Activated T-helper 1 cell treated with anti-CD3 and anti-CD28 coated beads, Interleukin-12 subunit alpha, Interleukin-12 subunit beta, Interleukin-2, Interleukin-4 antibody, amounts not matched to agents 30 ng/mL and 10 ng/mL and 1 ng/mL, durations not matched to agents 14 hours and 24 hours and 36 hours (primary cell): ENCODE measurements at places on chromosomes 7 and 10. TPM values are rescaled to one million over a fixed set of nuclear protein-coding genes. Genes with fewer than 3 reads are reported as not detected.
A peak's percentile ranks its signal among the peaks of the same experiment; 100 is the strongest.

GRCh38 chr7:26096136-26096535 lies 55.9 kb upstream of the NFE2L3 start:
- no peak for DNase-seq

GRCh38 chr10:116674901-116675423 lies 54.2 kb downstream of the PNLIPRP2 start:
- no peak for DNase-seq

- DNase-seq, result no peak
Observed at GRCh38 chr7:33054261-33054964, 8.2 kb downstream of the NT5C3A start.

DNA sequence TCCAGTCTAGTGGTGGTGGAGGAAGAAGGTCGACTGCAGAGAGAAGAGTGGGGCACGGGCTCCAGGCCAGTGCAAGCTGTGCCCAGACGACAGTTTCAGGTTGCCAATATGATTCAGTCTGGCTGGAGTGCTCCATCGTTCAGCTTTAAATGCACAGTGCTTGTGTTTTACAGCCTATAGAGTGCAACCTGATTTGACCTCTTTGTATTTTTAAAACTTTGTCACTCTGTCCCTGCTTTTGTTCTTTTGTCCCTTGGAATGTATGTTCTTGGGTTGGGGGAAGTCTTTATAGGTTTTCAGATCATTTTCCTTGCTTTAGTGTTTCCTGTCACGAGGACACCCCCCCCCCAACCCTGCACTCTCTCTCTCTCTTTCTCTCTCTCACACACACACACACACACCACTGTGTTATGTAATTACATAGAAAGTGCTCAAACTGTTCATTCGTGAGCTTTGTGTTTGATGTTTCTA lies 198.0 kb downstream of the CAMK1D start:
- DNase-seq, result no peak

DNA sequence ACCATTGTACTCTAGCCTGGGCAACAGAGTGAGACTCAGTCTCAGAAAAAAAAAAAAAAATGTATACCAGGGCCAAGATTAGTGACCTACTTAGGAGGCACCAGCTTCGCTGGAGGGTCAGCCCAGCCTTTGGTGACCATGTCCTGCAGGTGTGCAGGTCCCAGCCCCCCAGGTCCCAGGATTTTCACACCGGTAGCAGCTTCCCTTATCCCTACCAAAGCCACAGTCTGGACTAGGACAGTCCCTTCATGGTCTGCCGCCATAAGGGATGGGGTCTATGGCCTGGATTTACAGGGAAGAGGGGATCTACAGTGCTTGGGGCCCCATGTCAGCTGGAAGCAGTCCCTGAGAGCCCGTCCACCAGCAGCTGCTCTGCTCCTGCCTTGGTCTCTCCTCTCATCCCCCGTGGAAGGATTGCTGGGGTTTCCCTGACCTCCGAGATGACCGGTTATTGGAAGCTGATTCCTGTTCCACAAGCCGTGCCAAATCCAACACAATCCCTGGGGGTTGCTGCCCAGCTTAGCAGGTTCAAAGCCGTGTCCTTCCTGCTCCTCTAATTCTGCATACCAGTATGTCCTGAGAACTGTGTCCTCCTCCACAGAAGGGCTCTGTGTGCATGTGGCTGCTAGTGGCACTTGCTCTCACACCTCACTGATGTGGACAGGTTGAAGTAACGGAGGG lies 11.0 kb upstream of the NDUFB2 start:
- no peak for DNase-seq

- DNase-seq, result peak; percentile 53
Observed at GRCh38 chr10:75187961-75188426, 22.6 kb upstream of the VDAC2 start.

GRCh38 chr10:34339816-34340553 lies 475.1 kb downstream of the PARD3 start:
- no peak for DNase-seq

DNA sequence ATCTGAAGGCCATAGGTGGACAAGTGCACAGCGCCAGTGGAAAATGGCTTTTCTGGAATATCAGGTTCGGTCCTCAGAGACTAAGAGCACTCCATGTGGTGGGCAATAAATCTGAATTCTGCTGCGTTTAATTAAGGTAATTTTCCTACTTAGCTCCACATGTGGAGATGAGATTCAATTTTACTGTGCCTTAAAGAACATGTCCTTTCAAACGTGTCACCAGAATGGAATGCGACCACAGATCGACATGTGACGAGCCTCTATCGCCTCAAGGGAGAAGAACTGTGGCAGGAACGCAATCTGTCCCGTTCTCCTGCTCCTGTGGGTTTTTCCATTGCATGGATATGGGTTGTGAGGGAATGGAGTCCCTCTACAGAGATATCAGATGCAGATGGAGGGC lies 205.3 kb upstream of the ZNF32 start:
- no peak for DNase-seq

GRCh38 chr10:80136134-80136571 lies 3.6 kb downstream of the PLAC9 start:
- no peak for DNase-seq

DNA sequence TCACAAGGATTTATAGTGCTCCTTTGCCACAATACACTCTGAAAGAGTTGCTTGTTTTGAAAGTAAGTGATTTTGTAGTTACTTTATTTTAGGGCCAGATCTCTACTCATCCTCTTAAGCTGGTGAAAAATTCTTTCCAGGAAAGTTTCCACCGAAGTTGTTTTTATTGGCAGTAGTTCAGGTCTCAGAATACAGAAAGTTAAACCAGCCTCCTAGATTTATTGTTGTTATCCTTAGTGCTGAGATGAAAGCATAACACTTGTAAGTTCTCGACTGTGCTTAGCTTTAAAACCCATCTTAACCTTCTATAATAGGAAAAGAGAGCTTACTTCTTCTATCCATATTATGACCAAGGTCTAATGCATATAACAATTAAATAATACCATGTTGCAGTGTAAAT lies 5.5 kb downstream of the AP3M1 start:
- no peak for DNase-seq

The GAD2 gene
- total RNA-seq, result not detected in 2 replicates

The OR2A5 gene
- not detected in 2 replicates for total RNA-seq

The VAX1 gene
- not detected in 2 replicates for total RNA-seq

The NPS gene
- total RNA-seq, result not detected in 2 replicates

The RBP3 gene
- total RNA-seq, result not detected in 2 replicates

The CTBP2 gene
- total RNA-seq, result 0.13 and 0.39 TPM in 2 replicates
